HuH-7.5 (cell line): ENCODE measurements at places on chromosomes 11 and 22.

GRCh38 chr11:120185706-120186455 lies 25.0 kb upstream of the OAF start:
- no peak for DNase-seq

- no peak for DNase-seq
Observed at GRCh38 chr11:45300715-45301114, 14.6 kb upstream of the SYT13 start.

- no peak for DNase-seq
Observed at GRCh38 chr11:23041001-23041503, 180.8 kb upstream of the CCDC179 start.

- no peak for DNase-seq
Observed at GRCh38 chr11:126163074-126163700, 48.3 kb downstream of the RPUSD4 start.

GRCh38 chr11:91312541-91312940 lies 912.1 kb upstream of the FAT3 start:
- no peak for DNase-seq

- DNase-seq, result no peak
Observed at GRCh38 chr22:30742291-30743256, 47.9 kb downstream of the OSBP2 start.

DNA sequence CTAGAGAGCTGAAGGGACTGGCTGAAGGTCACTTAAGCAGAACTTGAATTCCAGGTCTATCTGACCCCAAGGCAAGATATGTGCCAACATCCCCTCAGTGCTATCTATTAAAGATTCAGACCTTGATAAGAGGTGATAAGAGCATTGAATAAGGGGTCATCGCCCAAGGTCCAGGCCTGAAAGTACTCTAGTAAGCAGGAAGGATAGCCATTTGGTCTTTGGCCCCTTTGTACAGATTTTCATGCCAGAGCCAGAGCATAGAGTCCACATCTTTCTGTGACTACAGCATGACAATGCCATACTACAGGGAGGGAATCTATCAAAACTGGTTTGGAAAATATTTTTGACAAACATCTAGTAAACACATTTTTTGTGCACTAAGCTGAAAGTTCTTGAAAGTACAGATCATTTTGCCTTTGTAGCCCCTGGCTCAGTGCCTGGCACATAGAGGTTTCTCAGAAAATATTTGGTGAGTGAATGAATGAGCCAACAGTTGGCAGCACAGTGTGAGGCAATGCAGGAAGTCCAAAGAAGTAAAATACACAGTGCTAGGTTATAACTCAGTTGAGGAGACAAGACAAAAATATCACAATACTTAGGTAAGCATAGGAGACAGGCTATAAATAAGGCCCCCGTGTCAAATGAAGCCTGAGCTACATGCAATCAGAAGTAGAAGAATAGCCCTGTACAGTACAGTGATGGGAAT lies 15.1 kb upstream of the RRAS2 start:
- DNase-seq, result peak; percentile 26

GRCh38 chr11:77213589-77214428 lies 85.8 kb downstream of the MYO7A start:
- DNase-seq, result no peak

- DNase-seq, result no peak
Observed at GRCh38 chr11:115242982-115243381, 261.2 kb downstream of the CADM1 start.

- no peak for DNase-seq
Observed at GRCh38 chr22:38572065-38572464, 2.1 kb upstream of the DMC1 start.

GRCh38 chr11:3920148-3920852 lies 64.8 kb downstream of the STIM1 start:
- no peak for DNase-seq

GRCh38 chr11:56705784-56706396 lies 7.0 kb downstream of the OR9G1 start:
- DNase-seq, result no peak

DNA sequence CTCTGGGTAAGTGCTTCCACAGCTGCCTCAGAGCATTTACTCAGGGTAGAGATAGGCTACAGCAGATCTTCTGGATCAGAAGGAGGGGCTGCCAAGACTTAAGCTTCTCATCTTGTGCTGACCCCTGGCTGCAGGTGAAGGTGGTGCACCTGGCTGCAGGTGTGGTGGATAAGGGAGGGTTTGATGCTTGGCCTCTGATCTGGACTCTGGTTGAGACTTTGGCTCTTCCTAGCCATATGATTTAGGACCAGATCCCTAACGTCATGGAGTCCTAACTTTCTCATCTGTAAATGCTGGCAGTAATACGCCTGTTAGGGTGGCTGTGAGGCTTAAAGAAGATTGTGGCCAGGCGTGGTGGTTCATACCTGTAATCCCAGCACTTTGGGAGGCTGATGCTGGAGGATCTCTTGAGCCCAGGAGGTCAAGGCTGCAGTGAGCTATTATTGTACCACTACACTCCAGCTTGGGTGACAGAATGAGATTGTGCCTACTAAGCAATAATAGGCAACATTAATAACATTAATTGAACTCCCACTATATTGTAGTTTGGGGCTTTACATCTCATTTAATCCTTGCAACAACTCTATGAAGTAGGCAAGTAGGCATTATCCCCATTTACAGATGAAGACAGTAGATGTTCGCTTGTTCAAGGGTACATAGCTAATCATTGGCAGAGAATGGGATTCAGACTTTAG lies 10.7 kb downstream of the DTX4 start:
- no peak for DNase-seq

DNA sequence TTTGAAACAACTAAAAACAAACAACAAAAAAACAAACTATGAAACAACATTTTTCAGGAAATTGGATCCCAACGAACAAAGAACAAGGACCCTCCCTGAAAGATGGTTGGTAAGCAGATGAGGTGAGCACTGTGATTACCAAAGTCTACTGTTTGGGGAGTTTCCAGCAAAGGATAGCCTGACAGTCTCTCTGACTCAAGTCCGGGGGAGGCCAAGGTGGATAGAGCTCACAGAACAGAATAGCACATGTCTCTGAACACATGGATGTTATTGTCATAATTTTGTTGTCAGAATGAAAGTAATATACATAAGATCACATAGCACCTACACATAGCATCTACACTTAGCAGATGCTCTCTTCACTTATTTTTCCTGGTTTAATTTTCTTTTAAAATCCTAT lies 501.3 kb upstream of the TENM4 start:
- DNase-seq, result no peak

DNA sequence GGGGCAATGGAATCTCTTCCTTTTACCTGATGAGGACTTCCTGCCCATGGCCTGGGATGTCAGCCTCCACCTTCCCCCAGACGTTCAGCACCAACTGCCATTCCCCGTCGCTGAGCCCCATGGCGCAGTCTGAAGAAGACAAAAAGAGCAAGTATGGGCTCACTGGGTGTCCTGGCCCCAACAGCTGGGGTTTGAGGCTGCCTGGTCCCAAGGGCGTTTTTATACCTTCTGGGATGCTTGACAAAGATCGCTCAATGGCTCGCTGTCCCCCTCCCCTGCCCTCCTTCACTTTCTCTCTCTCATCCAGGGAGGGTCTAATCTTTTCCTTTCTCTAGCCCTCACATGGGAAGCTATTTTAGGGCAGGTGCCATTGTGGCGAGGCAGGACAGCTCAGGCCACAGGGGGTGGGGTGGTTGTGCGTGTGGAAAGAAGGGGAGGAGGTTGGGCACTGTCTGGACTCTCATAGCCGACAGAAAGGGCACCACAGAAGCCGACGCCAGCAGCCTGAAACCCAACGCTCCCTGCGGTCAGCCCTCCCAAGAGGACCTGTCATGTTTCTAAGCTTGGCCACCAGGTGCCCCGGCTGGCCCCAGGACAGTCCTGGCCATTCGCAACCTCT lies at the start of gene MB:
TSS of gene MB (minus strand) at position 193 of the 619 bp plus-strand sequence. CDS start at position 121, 72 bp downstream.
- no peak for DNase-seq

- DNase-seq, result no peak
Observed at GRCh38 chr11:128022007-128022368, 565.4 kb downstream of the ETS1 start.

GRCh38 chr11:35419184-35419829 lies at the start of gene SLC1A2:
SLC1A2 (minus strand) TSS chr11:35419558; CDS start chr11:35418966, 592 bp downstream.
- DNase-seq, result no peak

GRCh38 chr11:123233280-123233974 lies 38.4 kb upstream of the CLMP start:
- DNase-seq, result no peak

GRCh38 chr22:27128461-27129085 lies 471.2 kb downstream of the MIAT start:
- no peak for DNase-seq

GRCh38 chr11:35594680-35595079 lies 23.6 kb upstream of the FJX1 start:
- no peak for DNase-seq

DNA sequence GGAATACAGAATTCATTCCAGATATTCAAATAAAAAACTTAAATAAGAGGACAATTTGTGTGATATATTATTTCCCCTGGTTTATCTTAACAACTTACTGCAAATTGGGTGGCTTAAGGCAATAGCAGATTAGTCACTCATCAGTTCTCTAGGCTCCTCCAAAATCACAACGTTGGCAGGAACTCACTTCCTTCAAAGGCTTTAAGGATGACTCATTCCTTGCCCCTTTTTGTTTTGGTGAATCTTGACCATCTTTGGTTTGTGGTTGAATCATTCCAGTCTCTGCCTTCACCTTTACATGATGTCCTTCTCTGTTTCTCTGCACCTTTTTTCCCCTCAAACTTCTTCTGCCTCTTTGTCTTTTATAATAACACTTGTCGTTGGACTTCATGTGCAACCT lies 3.4 kb downstream of the OR10AG1 start:
- no peak for DNase-seq

GRCh38 chr11:1516273-1517067 lies 29.9 kb upstream of the MOB2 start:
- no peak for DNase-seq

- DNase-seq, result no peak
Observed at GRCh38 chr22:39567135-39567946, 3.2 kb upstream of the CACNA1I start.

- DNase-seq, result no peak
Observed at GRCh38 chr11:116975661-116976060, 122.6 kb downstream of the SIK3 start.

- DNase-seq, result no peak
Observed at GRCh38 chr11:68093565-68093964, 27.6 kb downstream of the CHKA start.

DNA sequence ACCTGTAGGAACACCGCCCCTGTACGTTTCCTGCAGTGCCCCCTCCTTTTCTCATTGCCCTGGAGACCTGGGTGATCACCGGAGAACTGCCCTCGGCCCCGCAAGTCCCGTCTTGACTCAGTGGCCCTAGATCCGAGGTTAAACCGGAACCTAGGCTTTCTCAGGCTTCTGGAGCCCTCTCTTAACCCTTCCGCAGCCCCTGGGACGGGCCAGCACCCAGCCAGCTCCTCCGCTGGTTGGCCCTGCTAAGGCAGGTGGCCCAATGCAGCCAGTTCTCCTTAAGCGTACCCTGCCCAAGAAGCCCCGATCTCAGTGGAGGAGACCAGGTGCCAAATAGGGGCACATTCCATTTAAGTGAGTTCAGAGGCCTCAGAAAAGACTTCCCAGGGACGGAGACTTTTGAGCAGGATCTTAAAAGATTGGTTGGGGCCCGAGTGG lies 776 bp downstream of the NLRX1 start:
- no peak for DNase-seq

GRCh38 chr11:38038777-38039176 lies 1440.7 kb upstream of the RAG2 start:
- DNase-seq, result no peak

DNA sequence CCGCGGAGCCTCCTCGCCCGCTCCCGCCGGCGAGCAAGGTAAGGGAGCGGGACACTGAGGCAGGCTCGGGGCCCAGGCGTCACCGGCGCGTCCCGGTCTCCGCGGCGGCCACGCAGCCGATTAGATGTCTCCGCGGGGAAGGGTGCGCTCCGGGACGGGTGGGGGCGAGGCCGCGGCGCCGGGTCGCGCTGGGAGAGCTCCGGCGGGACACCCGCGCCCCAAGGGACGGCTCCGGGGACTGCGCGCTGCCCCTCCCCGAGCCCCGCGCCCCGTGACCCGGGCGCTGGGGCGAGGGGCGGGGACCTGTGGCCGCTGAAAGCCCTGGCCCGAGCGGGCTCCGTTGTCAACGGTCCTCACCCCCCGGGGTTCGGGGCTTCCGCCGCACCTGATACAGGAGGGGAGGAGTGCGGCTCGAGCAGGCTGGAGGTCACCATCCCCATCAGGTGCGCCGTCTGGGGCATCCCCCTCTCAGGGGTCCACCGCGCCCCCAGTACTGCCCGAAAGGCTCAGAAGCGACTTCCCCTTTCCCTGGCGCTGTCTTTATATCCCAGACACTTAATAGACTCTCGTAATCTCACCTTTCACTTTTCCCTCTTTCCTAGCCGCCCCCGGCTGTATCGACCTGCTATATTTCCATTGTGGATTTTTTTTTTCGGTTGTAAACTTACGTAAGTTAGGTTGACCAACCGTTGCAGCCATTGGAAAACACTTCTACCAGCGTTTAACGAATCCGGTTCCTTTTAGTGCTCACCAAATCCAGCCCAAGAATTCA lies 573 bp downstream of the PPFIA1 start:
- DNase-seq, result peak; percentile 61

DNA sequence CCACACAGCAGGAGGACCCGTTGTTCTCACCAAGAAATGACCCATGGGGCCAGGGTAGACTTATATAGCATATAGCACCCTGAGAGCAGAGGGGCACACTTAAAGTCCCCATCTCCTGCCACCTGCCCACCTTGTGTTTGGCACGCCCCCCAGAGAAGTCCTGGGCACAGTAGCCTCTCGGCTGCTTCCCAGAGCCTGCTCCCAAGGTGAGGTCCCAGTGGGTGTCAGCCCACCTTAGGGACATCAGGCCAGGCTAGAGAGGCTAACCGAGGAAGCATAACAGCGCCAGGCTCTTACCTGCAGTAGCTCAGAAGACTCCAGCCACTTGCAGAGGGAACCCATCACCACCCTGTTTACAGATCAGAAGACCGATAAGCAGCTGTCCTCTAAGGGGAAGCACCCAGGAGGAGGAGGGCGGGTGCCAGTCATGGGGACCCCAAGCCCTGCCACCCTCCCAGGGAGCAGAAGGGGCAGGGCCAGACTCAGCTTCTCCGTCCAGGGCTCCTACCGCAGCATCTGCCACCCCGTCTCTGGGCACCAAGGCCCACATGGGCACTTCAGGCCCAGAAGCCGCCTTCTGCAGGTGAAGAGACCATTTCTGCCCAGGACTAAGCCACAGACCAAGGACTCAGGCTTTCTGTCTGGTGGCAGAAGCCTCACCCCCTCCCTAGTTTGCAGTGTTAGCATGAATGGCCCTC lies 34.9 kb upstream of the HMOX1 start:
- no peak for DNase-seq

DNA sequence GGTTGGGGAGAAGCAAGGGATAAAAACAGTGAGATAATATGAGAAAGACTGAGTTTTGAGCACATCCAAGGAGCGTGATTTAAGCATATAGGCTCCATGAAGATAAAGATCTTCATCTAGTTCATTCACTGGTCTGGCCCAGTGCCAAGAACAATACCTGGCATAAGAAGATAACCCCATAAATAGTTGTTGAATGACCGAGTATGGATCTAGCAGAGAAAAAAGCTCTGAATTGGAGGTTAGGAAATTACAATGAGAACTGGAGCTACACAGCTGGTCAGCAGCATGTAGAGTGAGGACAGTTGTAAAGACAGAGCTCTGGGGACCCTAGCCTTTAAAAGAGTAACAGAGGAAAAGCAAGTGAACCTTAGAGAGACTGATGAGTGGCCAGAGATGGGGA lies 33.0 kb upstream of the PAK1 start:
- DNase-seq, result no peak
